ENCODE measurements at places on chromosomes 4 and X.

- DNase-seq, result no peak
Measured at GRCh38 chr4:144208074-144208473, 67.6 kb upstream of the GYPA start.

DNA sequence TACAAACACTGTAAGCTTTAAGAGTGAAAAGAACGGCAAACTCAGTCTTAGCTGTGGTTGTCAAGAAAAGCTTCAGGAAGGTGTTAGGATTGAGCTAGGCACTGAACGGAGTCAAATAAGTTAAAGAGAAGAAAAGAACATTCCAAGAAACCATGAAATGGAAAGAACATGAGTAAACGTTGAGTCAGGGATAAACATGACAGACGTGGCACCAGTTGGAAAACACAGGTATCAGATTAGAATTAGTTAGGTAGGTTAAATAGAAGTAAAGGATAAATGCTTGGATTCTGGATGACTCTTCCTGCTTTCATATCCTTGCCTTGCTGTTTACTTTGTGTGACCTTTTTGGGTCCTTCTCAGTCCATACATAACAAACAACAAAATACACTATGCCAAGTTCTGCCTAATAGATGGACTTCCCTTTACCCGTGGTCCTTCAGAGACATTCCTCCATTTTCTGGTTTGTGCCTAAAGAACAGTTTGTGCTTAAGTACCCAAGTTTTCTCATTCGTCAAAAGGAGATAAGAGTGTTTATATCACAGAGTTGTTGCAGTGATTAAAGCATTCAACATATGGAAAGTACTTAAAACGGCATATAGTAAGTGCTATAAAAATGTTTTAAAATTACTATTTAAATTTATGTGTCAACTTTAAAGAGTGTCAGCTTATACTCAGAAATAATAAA lies 446.9 kb downstream of the TMA16 start:
- DNase-seq, result no peak

- DNase-seq, result no peak
Measured at GRCh38 chrX:133749951-133750350, 235.4 kb downstream of the GPC3 start.

- no peak for DNase-seq
Measured at GRCh38 chr4:101682946-101683345, 107.6 kb upstream of the BANK1 start.

- no peak for DNase-seq
Measured at GRCh38 chrX:3362956-3363355, 16.5 kb upstream of the MXRA5 start.

DNA sequence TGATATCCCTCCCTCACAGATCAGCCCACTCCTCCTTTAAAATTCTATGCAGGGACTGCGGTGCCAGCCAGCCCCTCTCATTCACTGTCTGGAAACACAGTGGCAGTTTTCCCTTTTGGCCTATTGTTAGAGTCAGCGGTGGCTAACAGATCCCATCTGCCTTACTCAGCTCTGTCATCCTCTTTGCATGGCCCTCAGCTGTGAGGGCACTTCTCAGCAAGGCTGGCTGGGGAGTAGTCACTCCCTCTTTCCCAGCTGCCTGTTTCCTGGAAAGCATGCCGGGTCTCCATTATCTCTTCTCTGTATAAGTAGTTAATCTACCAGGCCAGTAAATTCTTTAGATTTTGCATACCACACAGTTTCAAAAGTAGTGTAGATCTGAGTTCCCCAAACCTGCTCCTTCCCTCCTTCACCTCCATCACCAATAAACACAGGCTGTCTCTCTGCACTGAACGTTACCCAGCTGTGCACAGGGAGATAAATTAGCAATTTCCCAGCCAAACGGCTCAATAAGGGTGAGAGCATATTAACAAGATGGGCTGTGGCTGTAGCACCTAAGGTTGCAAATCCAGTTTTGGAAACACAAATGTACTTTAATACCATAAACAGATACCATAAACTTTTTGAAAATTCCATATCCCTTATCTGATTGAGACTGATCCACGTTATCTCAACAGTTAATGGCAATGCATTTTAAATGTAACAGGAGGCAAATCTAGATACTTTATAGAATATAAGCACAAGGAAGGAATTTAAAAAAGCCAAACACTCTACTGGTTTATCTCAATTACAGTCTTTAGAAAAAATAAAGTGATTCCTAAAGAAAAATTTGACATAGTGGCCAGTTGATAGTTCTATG lies 229.3 kb downstream of the ANKRD50 start:
- no peak for DNase-seq

- no peak for DNase-seq
Measured at GRCh38 chr4:13647031-13647430, 19.5 kb upstream of the BOD1L1 start.

- DNase-seq, result no peak
Measured at GRCh38 chrX:101417190-101417589, 9.2 kb downstream of the HNRNPH2 start.

DNA sequence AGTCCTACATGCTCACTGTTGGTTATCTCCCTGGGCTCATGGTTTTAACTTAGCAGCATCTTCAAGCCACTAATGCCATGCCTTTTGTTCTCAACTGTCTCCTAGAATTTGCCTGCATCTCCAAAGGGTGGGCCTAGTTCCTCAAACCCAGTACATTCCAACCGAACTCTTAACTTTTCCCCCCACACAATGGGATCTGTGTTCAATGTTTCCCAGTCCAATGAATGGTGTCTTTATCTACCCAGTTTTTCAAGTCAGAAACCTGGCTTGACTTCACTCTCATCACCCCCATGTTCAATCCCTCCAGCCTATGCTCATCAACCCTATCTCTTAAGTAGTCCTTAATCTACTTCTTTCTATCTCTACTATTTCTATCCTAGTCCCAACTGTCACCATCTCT lies 12.9 kb downstream of the CD40LG start:
- no peak for DNase-seq

GRCh38 chrX:130118441-130119311 lies 8.4 kb upstream of the ELF4 start:
- no peak for DNase-seq

DNA sequence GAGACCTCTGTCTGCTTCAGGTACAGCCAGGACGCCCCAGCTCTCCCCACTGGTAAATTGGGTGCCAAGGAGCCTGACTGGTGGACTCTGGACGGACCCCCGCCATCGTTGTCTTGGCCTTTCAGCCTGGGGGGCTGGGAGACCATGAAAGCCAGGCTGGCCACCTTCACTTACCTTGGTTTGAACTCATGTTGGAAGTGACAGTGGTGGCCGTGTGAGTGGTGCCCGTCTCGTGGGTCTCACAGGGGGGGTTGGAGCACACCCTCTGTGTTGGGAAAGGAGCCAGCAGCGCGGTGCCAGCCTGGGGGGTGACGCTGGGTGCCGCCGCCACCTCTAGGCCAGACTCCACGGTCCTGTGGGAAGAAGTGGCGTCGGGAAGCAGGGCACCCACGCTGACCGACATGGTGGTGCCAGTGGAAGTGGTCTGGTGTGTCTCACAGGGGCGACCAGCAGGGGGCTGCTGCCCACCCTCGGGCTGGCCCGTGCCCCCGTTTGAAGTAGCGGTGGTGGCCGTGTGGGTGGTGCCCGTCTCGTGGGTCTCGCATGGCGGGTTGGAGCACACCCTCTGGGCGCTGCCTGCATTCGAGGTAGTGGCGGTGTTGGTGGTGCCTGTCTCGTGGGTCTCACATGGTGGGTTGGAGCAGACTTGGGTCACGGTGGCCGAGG lies 9.6 kb upstream of the RENBP start:
- no peak for DNase-seq

DNA sequence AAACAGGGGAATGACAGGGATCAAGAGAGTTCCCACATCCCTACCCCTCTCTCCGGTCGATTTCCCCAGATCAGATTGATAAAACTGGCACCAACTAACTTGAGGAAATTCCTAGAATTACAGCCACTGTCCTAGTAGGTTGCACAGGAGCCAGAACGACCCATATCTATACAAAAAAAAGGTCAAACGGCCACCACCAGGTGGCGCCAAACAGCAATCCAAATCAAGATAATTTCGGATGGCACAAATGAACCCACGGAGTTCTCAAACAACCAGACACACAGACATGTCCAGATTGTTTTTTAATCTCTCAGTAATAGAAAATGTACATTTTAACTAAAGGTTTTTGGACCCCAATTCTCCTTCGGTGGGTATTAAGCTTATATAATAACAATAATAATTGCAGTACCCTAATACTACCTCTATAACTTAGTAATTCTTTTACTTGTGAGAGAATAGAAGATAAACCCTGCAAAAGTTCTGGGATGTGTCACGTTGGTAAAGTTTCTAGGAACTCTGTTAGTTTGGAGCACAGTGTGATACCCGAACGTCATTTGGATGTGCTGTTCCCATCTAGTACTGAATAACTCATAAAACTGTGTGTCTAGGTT lies 212.6 kb downstream of the SPOCK3 start:
- peak; percentile 20 for DNase-seq

DNA sequence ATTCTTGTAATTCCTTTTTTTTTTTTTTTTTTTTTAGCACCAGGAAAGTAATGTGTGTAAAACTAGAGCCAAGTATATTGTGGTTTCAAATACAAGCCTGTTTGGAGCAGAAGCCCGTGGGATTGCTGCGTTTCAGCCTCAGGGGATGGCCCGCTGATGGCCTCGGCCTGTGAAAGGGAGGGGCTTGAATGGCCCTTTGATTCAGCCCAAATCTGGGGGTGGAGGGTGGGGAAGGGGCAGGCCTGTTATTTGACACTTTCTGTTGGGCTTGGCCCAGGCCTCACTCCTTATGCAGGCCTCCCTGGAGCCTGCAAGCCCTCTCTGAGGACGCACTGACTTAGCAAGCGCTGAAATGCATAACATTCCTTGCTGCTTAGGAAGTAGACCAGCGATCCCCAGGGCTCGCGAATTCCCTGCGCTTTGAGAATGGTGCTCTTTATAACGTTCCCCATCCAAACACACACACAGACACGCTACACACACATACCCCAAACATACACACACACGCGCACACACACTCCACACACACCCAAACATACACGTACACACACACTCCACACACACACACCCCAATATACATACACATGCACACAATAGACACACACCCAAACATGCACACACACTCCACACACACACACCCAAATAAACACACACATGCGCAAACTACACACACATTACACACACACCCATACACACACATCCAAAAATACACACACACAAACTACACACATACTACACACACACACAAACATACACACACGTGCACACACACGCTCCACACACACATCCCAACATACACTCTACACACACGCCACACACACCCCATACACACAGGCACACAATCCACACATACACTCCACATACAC lies 29.6 kb downstream of the TLR10 start:
- DNase-seq, result no peak

DNA sequence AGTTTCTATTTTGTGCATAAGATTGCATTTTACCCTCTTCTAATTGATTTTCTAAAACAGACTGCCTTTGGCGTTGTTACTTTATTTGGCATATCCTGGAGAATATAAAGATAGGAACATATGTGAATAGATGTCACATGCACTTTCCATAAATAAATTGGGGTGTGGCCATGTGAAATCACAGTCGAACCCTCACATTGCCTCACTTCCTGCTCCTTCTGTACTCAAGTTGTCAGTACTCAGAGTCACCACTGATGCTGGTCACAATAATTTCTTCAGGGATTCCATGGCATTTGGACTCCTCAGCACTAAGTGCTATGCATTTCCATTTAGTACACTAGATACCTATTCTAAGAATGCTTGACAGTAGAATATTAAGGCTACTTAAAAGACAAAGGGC lies 1.4 kb upstream of the EMCN start:
- DNase-seq, result no peak

DNA sequence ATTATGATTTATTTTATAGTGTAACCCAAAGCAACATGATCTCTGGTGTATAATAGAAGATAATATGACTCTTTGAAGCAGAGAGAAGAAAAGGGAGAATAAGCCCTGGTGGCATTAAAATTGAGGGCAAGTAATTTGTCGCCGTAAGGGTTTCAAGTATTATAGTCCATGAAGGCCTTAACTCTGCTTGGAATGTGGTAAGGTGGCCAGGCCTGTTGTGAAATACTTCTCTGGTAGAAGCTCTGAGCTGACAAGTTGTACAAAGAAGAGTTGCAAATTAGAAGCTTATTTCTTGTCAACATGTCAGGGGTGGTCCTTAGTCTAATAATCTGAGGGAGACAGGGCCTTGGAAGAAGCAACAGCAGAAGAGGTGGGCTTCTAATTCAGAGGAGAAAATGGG lies 151.7 kb upstream of the HHIP start:
- DNase-seq, result no peak

GRCh38 chr4:107692202-107692601 lies 27.8 kb downstream of the PAPSS1 start:
- DNase-seq, result peak; percentile 8

DNA sequence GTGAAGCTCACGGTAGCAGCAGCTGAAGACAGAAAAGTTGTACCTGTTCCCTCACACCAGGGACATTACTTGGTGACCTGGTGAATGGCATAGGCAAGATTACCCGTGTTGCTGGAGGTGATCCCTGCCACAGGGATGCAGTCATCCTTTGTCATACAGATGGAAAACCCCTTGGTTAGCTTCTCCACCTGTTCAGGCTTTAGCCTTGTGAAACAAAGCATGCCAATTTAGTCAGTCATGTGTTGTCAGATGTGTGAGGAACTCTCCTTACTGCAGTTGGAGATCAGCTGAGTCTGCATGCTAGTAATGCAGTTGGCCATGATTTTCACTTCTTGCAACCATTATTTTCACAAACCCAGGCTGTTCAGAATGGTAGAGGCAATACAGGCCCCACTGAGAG lies 41.0 kb downstream of the AMELX start:
- DNase-seq, result no peak

DNA sequence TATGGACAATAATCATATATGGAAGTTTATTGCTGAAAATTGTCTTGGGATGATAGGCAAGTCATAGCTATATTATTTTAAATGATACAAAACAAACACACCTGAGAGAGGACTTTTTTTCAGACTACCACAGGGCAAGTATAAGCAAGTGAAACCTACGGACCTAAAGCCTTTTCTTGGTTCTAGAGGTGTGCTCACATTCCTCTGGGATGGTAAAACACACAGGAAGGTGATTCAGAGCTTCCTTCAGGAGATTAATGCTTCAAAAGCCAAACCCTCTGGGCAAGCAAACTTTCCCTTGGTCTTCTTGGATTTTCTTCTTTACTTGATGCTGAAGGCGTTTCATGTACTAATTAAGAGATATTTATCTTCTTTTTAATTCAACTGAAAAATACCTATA lies 60.1 kb upstream of the ACSL4 start:
- DNase-seq, result no peak

GRCh38 chr4:19213388-19213787 lies 1038.3 kb upstream of the SLIT2 start:
- no peak for DNase-seq

- DNase-seq, result no peak
Measured at GRCh38 chr4:16489226-16489625, 263.0 kb upstream of the TAPT1 start.
